ENCODE measurements at places on chromosomes 4 and X.

- DNase-seq = no peak
Measured at GRCh38 chr4:121221201-121221600, 57.1 kb upstream of the TNIP3 start.

GRCh38 chr4:143482840-143483239 is 30.7 kb upstream of the SMARCA5 start:
- DNase-seq = peak; percentile 58

DNA sequence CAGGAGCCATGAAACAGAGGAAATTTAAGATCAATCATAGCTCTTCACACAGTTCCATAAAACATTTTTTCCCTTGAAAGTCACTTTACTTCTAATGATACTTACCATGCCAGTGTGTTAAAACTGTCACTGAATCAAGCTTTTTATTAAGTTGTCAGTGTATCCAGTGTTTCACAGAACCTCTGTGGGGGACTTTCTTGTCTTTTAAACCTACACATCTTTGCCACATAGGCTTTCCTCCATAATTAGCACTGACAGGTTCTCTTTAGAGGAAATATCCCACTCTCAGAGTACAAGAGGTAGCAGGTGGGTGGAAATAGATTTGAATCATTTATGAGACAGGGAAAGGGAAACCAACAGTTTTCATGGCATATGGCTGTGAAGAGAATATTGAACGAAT is 25.8 kb upstream of the DYNLT3 start:
- DNase-seq = no peak

GRCh38 chrX:82813671-82814078 is 694.4 kb upstream of the POU3F4 start:
- DNase-seq = peak; percentile 61

DNA sequence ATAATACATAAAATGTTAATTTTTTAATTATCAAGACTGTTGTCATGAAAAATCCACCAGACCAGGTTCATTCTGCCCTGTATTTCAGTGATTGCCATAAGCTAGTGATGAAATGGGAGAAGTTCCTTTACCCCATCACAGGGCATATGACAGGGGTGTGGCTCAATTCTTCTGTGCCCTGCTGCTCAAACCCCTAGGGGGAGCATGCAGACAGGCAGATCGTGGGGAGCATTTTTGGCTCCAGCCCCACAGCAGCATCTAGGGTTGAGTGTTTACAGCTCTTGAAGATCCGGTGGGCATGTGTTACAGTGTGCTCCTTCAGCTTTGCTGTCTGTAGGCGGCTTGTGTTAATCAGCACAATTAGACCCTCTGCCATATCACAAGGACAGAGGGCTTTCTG is 700.7 kb downstream of the PCDH18 start:
- no peak for DNase-seq

DNA sequence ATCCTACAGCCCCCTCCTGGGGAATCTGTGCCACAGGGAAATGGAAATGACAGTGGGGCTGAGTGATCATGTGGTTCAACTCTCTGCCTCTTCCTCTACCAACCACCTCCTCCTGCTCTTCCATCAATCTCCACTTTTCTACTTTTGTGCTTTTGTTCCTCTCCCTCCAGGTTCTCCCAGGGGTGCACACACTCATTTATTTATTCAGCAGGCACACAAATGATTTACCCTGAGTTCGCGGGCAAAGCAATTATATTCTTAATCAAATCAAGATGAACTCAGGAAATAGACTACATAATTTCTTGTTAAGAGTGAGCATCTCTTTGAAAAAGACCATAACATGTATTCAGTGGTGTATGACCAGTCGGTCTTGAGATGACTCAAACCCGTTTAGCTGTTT is 69.2 kb downstream of the VCX3A start:
- DNase-seq = no peak

DNA sequence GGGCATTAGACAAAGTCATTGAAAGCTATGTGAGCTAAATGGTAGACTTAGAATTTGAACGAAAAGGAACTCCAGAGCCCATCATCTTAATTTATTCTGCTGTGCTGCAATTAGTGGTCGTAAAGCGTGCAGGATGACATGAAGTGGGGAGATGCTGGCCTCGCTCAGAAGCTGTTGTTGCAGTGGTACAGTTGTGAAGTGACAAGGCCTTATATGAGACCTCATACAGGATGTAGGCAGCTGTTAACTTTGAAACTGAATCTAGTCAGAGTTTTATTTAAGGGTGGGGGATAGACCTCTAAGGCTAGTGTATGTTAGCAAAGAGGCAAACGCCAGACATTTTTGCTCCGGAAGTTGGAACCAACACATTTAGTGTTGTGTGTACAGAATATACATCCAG is 13.4 kb downstream of the KLF3 start:
- DNase-seq = no peak

GRCh38 chr4:138053641-138054301 is 188.4 kb downstream of the SLC7A11 start:
- DNase-seq = peak; percentile 82

DNA sequence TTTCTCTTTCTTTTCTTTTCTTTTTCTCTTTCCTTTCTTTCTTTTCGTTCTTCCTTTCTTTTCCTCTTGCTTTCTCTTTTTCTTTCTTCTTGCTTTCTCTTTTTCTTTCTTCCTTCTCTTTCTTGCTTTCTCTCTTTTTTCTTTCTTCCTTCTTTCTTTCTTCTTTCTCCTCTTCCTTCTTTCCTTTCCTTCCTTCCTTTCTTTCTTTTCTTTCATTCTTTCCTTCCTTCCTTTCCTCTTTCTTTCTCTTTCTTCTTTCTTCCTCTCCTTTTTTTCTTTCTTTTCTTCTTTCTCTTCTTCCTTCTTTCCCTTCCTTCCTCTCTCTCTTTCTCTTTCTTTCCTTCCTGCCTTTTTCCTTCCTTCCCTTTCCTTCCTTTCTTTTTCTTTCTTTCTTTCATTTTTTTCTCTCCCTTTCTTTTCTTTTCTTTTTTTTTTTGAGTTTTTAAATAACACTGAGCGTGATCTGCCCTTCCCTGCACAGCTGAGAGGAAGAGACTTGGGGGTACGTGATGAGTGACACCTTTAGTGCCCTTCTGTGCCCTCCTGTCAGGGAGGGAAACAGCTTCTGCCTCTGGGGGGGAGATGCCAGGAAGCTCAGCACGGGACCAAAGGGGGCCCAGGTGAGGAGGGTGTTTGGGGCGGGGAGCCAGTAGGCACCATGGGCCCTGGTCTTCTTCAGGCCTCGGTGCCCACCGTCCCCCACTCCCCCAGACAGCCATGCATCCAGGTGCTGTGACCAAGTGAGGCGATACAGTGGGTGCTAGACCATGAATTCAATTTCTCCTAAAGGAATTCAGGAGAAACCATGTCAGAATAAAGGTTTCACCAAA is 36.6 kb upstream of the CDKN2AIP start:
- no peak for DNase-seq

GRCh38 chrX:23390979-23391378 is 56.3 kb downstream of the PTCHD1 start:
- DNase-seq = no peak

DNA sequence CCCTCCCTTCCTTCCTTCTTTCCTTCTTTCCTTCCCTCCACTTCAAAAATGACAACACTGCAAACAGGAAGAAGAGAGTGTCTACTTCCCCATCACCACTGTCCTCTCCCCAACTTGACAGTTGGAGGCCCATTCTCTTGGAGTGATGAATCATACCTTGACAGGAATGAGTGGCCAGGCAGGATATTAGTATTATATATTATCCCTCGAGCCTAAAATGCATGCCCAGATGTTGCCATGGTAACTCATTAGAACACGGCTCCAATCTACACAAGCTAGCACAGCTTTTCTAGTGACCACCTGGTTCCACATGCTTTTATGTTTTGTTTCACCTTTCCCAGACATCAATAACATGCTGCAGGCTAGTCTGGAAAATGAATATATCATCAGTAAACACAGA is 71.3 kb upstream of the LHFPL1 start:
- DNase-seq = no peak

DNA sequence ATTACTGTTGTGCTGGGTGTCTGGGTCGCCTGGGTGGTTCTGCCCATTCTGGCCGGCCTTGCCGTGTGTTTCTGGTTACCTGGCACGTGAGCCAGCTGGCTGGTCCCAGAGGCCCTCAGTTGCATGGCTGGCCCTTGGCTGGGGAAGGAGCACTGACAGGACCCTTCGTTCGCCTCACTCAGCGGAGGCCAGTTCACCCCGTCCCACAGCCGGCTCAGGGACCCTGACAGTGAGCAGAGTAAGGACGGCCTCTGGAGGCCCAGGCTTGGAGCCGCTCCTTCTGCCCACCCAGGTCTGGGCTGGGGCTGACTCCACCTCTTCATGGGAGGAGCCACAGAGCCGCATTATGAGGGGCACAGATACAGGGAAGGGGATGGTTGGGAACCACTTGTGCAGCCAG is 20.3 kb upstream of the HGFAC start:
- no peak for DNase-seq

- DNase-seq = peak; percentile 95
Measured at GRCh38 chr4:4792466-4792865, 67.0 kb upstream of the MSX1 start.

DNA sequence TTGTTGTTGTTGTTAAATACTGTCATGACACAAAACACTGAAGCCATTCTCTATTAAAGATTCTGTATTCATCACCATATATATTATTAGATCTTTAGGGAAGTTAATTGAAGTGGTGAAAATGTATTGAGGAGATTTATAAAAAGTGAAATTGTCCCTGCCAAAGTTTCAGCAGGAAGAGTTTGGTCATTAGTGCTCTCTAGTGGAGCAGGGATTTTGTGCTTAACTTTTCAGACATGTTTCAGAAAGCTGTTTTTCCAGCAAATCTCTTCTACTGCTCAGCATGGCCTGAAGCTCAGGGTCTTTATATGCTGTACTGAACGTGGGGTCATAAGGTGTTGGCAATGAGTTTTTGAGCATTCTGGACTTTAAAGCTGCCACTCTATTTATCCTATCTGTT is 36.7 kb upstream of the CXXC4 start:
- DNase-seq = no peak

DNA sequence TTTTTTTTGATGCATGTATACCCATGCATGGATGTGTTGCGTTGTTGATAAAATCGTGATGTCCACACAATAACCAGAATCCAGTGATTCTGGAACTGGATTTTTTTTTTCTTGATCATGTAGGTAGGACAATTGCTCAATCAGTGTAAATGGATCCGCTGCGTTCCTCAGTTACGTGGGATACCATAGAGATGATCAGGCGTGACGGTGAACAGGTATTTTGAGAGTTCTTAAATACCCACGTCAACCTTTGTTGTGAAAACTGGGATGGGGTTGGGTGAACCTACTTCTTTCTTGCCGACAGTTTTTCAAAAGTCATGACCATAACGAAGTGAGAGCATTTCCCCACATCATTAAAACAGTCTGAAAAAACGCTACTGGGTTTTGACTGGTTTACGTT is 913 bp upstream of the SMIM10L2A start:
- DNase-seq = no peak

DNA sequence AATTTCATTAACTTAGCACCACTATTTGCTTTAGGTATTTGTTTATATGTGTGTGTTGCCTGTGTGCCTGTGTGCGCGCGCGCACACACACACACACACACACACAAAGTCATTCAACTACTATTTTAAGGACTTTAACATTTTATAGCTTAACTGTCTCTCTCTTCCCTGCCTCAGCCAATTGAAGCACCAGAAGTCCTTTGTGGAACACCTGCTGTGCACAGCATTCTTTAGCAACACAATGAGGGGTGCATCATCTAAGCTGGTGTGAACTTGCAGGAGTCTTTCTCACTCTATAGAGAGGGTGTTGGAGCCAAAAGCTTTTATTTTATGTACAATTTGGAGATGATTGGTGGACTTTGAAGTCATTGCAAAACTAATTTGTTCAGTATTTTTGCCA is 31.3 kb downstream of the SLIT2 start:
- no peak for DNase-seq

DNA sequence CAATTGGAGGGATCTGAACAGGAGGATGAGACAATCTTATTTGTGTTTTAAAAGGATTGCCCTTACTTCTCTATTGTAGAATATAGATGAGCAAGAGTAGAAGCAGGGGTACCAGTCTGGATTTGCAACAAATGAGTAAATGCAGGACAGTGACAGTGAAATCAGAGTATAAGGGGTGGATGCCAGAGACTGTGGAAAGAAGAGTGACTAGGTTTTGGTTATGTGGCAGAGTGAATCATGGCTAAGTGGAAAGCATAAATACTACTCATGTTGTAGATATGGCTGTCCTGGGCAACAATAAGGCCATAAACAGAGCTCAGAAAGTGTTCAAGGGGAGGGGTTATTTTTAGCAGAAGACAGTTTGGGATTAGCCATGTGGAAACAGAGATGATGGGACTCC is 6.0 kb upstream of the VSIG4 start:
- DNase-seq = no peak

- DNase-seq = no peak
Measured at GRCh38 chr4:184062769-184063168, 154.9 kb downstream of the ENPP6 start.

GRCh38 chr4:7845493-7846128 is 94.0 kb downstream of the AFAP1 start:
- peak; percentile 54 for DNase-seq

DNA sequence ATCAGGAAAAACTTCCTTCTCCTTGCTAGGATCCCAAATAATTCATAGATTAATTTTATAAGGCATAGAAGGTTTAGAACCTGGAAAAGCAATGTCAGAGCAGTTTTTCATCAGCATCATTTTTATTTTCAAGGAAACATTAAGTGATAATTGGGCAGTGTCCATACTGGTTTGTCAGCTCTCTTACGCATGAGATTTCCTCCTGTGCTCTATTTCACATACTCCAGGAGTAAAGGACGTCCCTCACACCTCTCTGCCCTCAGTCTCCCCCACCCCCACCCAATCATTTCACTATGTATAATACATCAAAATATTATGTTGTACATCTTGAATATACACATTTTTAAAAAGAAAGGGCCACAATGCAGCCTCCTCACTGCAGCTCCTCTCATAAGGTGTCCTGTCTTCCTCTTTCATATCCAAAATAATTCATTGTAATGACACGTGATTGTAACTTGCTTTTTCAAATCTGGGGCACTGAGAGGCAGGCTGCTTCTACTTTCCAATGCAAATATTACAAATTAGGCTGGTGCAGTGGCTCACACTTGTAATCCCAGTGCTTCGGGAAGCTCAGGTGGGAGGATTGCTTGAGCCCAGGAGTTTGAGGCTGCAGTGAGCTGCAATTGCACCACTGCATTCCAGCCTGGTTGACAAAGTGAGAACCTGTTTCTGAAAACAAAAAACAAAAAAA is 34.4 kb downstream of the ARHGEF38 start:
- DNase-seq = no peak

DNA sequence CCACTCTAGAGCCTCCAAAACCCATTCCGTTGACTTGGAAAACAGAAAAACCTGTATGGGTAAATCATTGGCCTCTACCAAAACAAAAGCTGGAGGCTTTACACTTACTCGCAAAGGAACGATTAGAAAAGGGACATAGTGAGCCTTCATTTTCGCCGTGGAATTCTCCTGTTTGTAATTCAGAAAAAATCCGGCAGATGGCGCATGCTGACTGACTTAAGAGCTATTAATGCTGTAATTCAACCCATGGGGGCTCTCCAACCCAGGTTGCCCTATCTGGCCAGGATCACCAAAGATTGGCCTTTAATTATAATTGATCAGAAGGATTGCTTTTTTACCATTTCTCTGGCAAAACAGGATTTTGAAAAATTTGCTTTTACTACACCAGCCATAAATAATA is 60.8 kb downstream of the ZNF732 start:
- peak; percentile 1 for DNase-seq
